ENCODE measurements at places on chromosomes 7 and 10.

DNA sequence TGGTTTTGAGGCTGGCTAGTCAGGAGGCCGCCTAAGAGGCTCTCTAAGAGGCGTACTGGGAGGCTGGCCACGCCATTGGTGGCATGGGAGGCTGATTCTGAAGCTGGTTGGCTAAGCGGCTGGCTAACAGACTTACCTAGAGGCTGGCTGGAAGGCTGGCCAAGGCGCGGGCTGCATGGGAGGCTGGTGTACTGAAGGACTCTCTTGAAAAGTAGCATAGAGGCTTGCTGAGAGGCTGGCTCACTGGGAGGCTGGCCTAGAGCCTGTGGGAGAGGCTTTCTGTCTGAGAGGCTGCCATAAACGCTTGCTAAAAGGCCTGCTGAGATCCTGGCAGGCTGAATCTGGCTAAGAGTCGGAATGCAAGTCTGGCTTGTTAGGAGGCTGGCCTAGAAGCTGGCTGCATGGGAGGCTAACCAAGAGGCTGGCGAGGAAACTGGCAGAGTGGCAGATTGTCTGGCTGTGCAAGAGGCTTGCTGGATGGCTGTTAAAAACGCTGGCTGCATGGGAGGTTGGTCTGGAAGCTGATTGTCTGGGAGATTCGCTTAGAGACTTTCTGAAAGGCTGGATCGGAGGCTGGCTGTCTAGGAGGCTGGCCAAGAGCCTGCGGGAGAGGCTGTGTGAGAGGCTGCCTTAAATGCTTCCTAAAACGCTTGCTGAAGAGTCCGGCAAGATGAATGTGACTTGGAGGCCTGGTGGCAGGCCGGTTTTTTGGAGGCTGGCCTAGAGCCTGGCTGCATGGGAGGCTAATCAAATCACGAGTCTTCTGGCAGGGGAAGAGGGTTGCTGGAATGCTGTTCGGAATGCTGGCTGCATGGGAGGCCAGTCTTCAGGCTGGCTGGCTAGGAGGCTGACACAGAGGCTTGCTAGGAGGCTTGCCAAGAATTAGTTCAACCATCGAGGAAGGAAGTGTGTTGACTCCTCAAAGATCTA lies 134.2 kb downstream of the OR13A1 start:
- no peak for DNase-seq

DNA sequence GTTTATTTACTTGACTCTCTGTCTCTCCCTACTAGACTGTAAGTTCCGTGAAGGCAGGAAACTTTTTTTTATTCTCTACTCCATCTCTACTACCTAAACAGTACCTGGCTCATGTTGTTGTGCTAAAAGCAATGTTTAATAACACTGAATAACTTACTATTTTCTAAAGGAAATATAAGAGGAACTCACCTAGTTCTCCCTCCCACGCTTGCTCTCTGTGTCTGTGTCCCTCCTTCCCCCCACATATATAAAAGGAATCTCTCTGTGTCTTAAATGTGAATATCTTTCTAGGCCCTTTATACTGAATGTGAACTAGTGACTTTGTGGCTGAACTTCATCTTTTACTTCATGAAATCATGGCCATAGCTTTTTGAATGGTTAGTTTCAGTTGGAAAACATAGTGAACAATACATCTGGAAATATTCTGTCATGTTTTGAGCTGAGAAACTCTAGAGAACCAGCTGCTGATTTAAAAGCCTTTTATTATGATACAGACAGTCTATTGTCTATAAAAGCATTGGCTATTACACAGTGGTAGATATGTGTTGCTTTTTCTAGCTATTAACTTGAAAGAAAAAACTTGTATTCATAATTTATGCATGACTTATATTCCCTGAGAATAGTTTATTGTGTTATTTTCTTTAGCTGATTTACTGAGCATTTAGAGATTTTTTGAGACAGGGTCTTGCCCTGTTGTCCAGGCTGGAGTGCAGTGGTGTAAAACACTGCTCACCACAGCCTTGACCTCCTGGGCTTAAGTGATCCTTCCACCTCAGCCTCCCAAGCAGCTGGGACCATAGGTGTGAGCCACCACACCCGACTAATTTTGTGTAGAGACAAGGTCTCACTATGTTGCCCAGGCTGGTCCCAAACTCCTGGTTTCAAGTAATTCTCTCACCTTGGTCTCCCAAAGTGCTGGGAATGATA lies 42.5 kb downstream of the VCL start:
- no peak for DNase-seq

DNA sequence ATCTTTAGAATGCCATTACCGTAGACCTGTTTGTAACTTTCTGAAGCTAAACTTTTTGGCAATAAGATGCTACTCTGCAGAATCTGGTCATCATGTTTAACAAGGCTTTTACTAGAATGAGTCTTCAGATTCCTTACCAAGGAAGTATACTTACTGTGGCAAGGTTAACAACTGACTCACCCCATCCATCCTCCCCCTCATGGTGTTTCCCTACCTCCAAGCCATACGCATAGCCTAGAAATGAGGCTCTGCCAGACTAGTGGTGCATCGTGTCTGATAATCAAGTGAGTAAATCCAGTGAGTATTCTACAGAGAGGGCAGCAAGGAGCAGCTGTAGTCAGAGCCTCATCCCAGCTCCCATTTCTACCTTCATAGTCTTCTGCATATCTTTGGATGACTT lies 223.6 kb downstream of the IPMK start:
- no peak for DNase-seq

DNA sequence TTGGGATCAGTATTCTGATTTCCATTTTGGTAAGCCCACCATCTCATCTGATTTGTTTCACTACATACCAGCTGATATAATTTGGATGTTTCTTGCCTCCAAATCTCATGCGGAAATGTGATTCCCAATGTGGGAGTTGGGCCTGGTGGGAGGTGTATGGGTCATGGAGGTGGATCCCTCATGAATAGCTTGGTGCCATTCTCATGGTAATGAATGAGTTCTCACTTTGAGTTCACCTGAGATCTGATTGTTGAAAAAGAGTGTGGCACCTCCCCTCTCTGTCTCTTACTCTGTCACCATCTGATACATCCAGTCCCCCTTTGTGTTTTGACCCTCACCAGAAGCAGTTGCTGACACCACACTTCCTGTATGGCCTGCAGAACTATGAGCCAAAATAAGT lies 347.3 kb downstream of the ARL4A start:
- DNase-seq, result no peak

GRCh38 chr10:71516890-71517289 lies 120.2 kb downstream of the CDH23 start:
- DNase-seq, result no peak

- DNase-seq, result no peak
Observed at GRCh38 chr10:70657041-70657440, 15.3 kb upstream of the ADAMTS14 start.

DNA sequence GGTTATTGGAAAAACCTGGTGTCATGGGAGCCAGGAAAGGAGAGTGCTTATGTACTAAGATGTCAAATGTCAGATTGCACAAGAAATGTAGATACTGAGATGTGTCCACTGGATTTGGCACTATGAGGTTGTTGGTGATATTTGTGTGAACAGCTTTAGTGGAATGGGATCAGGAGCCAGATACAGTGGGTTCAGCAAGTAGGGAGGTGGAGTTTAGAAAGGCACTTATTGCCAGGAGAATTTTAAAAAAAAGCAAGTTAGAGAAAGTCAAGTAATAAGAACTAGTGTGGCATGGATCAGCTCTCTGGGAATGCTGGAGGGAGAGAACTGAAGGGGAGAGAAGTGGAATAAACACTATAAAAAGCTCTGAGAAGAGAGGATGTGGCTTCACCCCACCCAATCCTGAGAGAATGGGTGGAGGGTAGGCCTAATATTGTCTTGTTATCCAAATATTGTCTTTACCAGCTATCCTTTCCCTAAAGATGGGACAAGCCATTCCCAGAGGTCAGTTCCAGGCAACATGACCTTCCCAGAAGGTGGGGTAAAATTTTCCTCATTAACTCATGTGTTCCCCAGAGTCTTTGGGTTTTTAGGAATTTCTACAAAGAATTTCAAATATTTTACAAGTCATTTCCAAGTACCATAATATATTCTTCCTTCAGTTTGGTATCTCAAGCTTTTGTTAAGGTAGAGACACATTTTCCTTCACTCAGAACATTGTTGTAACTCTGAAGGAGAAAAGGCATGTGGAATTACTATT lies 42.3 kb downstream of the ENTPD1 start:
- no peak for DNase-seq

DNA sequence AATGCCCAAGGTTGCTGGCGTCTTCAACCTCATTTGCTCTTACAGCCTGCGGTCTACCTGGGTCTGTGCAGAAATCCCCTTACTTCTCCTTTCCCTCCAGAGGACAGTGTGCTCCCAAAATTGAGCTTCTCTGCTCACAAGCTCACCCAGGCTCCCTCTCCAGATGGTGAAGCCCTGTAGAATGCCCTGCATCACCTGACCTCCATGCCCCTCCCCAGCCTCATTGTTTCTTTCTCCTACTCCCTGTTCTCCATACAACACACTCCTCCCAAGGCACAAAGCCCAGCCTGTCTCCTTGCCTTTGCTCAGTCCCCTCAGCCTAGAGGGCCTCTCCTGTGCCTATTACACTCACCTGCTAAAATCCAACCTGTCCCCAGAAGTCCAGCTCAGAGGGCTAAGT lies 3.5 kb downstream of the CRHR2 start:
- DNase-seq, result no peak

DNA sequence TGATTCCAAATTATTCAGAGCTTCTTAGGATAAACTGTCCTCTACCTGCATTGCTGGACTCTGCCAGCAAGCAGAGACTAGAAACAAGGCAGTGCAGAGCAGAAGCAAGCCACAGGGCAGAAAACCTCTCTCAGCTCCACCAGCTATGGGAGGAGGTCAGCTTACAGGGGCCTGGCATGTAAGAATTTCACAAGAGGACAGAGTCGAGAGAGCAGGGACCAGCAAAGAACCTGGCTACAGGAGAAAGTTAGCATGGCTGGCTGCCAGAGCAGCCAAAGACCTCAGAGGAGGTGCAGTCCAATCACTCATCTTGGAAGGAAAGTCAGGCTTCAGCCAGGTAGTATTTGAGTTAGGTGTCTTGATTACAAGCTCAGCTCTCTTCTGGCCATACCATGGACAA lies 62.9 kb downstream of the ENO4 start:
- no peak for DNase-seq

All from activated T-helper 2 cell treated with anti-CD3 and anti-CD28 coated beads, Interferon-gamma antibody, Interleukin-2, Interleukin-4, amounts not matched to agents 10 μg/mL and 5 μg/mL and 100 μg/mL, durations not matched to agents 14 hours and 24 hours and 36 hours (primary cell).